RPMI7951 (cell line): ENCODE measurements at places on chromosomes 5 and 9.
A peak's percentile ranks its signal among the peaks of the same experiment; 100 is the strongest.

GRCh38 chr9:123311250-123311752, 42.9 kb upstream of the STRBP start:
- no peak for DNase-seq

DNA sequence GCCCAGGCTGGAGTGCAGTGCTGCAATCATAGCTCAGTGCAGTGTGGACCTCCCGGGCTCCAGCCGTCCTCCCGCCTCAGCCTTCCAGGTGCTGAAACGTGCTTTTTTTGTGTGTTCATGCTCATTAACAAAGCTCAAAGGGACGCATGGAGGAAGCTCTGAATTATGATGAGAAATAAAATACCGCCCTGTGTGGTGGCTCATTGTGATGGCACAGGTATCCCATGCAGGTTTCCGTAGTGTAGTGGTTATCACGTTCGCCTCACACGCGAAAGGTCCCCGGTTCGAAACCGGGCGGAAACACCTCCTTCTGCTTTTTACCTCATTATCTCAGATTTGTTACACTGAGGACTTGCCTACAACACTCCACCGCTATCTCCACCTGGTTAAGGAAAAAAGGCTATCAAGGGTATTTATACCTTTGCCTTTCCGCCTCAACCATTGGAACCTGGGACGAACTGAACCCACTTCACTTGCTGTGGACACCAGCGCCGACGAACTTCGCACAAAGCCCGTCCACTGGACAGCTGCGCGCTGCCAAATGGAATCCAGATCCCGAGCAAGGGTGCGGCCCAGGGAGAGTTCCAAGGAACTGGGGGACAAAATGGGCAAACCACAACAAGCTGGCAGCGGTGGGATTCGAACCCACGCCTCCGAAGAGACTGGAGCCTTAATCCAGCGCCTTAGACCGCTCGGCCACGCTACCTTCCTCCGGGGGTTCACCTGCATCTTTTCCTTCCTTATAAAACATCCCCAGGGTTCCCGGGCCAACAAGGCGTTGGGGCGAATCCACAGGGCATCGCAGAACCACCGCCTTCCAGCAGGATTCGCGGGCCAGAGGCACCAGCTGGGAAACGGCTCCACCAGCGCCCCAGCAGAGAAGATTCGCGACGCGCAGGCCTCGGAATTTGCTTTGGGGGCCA, 26.3 kb downstream of the OR2V2 start:
- DNase-seq = peak; percentile 43

- no peak for DNase-seq
Measured at GRCh38 chr5:9295466-9295801, 250.4 kb downstream of the SEMA5A start.

GRCh38 chr5:65625743-65626142, 916 bp downstream of the SHLD3 start:
- DNase-seq = peak; percentile 8

- no peak for DNase-seq
Measured at GRCh38 chr5:150623152-150623877, 17.1 kb upstream of the SYNPO start.

GRCh38 chr9:131678499-131679111, 61.3 kb downstream of the RAPGEF1 start:
- DNase-seq = peak; percentile 96

GRCh38 chr9:2241461-2241835, 226.3 kb downstream of the SMARCA2 start:
- DNase-seq = peak; percentile 79

GRCh38 chr5:130528474-130528873, 624.2 kb downstream of the CHSY3 start:
- peak; percentile 81 for DNase-seq

DNA sequence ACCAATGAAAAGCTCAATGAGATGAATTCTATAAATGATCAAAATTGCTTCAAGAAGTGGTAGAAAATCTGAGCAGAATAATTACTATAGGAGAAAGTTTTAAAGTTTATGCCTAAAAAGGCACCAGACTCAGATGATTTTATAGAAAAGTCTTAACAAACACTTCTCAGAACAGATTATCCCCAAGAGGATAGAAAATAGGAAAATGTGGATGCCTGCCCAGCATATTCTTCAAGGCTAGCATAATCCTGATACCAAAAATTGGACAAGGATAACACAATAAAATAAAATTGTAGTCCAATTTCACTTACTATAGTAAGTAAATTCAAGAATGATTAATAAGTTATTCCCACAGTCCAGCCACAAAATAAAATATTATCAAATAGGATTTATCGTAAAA, 397.0 kb downstream of the NR2F1-AS1 start:
- no peak for DNase-seq

DNA sequence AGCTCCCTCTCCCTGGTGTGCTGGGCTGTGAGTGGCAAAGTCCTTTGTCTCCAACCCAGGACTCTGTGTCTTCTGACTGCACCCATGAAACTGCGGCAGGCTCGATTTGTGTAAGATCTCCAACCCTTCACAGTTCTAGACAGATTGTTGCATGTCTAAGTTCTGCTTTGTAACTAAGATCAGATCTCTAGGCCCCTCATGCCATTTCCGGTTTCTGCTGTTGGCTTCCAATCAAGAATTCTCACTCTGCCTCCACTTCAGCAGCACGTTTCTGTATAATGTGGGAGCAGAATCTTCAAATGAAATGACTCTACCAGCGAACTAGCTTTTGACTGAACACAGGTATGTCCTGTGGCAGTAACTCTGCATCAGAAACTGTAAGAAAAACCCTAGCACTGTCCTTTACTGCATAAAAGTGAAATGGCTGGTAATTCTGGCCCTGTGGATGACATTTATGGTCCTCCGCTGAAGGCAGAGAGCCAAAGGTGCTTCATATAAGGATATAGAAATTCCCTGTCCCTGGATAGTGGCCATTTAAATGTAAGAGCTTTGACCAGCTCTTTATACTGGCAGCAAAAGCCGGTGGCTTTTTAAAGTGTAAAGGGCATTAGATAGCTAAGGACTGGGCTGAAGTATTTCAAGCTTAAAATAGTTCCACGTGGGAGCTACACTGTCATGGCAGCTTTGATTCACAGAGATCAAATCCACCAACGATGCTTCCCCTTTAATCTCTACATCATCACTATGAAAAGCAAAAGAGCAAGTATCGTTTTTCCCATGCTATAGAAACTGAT, 319.0 kb upstream of the CDH6 start:
- DNase-seq = no peak

GRCh38 chr5:179265514-179266290, 79.6 kb downstream of the ADAMTS2 start:
- DNase-seq = peak; percentile 73

- DNase-seq = peak; percentile 85
Measured at GRCh38 chr5:10328323-10328722, 20.6 kb upstream of the CMBL start.

DNA sequence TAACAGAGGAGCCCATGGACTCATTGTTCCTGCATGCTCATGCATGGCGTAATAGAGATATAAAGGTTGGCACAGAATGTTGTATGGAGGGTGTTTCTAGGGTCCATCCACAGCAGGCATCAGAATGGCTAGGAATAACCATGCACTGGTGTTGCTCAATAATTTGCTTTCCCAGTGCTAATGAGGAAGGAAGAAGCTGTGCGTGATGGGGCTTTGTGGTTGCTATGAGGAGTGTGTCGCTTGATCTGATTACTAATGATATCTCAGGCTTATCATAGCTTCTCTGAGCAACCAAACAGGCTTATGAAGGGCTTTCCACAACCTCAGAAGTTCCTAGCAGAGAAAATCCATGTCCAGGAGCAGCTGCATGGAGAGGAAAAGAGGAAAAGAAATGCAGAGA, 151.3 kb upstream of the TRPC7 start:
- DNase-seq = no peak

DNA sequence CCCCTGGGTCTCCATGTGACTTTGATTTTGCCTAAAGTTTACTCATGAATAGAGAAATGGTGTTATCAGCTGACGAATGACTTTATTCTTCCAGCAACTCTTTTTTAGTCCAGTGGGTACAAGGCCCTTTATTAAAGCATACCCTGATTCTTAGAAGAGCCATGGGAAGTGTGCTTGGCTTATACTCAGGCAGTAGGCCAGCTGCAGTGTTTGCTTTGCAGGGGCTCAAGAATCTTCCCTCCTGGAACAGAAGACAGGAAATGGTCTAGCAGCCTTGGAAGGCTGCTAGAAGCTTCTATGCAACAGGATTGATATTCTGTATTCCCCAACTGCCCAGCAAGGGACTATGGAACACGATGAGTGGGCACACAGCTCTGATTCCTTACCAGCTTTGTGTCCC, 73.4 kb upstream of the PLPP6 start:
- DNase-seq = no peak

DNA sequence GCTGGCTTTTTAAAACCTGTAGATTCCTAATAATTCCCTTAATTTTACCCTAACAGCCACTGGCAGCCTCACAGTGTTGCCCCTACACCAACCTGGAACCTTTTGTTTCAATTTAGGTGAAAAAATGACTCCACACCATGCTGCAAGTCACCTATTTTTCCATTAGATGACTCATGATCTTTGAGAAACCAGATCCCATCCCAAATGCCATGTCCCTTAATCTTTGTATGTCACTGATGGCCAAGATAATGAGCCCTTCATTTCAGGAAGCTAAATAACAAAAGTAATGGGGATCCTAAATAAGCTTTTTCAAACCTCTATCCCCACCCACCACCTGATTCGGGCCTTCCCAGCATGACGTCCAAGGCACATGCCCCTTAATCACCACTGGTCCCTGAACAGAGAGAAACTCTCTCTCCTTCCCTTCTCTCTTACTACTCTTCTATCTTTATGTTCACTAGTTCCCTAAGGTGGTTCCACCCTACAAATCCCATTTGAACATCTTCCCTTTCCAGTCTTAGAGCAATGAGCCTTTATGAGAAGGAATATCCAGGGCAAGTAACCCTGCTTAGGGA, 33.6 kb downstream of the ZNF608 start:
- no peak for DNase-seq

GRCh38 chr5:158682631-158683030, 417.1 kb downstream of the EBF1 start:
- no peak for DNase-seq

- DNase-seq = no peak
Measured at GRCh38 chr9:129184596-129185122, 6.6 kb upstream of the IER5L start.

DNA sequence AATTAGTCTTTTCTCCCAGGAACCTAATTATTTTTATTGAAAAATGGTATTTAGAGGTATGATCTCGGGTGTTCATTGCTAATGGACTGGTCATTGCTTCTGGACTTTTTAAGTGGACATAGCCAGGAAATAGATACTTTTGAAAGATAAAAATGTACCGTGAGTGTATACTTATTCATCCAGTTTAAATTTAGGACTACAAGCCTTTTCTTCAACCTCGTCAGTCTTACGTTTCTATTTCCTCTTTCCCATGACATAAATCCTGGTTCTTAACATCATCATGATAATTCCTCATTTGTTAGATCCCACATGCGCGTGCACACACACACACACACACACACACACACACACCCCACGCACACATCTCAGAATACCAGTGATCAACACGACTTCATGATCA, 15.1 kb downstream of the PDE8B start:
- no peak for DNase-seq

DNA sequence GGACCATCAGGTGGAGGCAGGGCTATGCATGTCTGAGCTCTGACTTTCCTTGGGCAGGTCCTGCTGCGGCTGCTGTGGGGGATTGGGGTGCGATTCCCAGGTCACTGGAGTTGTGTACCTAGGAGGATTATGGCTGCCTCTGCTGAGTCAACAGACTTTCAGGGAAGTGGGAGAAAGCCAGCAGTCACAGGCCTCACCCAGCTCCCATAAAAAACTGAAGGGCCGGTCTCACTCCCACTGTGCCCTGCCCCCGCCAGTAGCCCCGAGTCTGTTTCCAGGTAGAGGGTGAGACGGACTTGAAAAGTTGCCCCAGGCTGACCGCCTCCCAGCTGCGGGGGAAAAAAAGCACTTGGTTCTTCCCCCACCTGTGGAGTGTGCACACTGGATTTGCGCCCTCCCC, 76.7 kb downstream of the FAM170A start:
- DNase-seq = no peak

DNA sequence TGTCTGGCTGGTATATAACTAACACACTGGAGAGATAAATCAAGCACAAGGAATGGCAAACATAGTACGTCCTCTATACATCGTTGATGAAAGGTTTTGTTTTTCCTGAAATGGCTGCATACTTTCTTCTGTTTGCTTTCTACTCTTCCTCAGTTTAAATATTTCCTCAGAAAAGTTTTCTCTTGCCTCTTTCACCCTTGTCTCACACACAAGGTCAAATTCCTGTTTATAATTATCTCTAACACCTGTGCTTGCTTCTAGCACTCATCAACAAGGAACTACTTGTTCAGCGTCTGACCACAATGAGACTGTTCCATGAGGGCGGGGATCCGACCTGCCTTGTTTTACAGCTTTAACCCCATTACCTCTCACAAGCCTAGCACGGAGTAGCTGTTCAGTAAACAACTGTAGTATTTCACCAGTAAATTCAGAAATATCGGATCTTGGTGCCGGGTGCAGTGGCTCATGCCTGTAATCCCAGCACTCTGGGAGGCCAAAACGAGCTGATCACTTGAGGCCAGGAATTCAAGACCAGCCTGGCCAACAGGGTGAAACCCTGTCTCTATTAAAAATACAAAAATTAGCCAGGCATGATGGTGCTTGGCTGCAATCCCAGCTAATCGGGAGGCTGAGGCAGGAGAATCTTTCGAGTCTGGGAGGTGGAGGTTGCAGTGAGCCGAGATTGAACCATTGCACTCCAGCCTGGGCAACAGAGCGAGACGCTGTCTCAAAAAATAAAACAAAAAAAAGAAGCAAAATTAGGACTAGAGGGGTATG, 37.0 kb downstream of the NR6A1 start:
- no peak for DNase-seq

DNA sequence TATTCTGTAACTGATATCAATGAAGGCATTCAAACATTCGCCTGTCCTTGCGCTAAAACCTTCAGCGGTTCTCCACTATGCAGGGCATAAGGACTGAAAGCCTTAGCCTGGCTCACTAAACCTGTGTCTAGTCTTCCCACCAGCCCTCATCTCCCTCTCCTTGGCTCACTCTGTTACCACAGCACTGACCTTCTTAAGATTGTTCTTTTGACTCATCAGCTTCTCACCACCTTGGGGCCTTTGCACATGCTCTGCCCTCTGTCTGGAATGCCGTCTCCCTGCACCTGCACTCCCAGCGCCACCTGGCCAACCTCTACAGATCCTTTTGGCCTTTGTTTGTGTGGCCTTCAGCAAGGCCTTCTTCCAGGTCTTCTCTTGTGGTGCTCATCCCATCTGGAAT, 131.8 kb upstream of the IER5L start:
- DNase-seq = no peak

- DNase-seq = no peak
Measured at GRCh38 chr5:146529984-146530383, 14.0 kb upstream of the GPR151 start.

GRCh38 chr9:136723362-136723976, 11.1 kb downstream of the DIPK1B start:
- no peak for DNase-seq
